ENCODE measurements at places on chromosomes 11 and 22.

DNA sequence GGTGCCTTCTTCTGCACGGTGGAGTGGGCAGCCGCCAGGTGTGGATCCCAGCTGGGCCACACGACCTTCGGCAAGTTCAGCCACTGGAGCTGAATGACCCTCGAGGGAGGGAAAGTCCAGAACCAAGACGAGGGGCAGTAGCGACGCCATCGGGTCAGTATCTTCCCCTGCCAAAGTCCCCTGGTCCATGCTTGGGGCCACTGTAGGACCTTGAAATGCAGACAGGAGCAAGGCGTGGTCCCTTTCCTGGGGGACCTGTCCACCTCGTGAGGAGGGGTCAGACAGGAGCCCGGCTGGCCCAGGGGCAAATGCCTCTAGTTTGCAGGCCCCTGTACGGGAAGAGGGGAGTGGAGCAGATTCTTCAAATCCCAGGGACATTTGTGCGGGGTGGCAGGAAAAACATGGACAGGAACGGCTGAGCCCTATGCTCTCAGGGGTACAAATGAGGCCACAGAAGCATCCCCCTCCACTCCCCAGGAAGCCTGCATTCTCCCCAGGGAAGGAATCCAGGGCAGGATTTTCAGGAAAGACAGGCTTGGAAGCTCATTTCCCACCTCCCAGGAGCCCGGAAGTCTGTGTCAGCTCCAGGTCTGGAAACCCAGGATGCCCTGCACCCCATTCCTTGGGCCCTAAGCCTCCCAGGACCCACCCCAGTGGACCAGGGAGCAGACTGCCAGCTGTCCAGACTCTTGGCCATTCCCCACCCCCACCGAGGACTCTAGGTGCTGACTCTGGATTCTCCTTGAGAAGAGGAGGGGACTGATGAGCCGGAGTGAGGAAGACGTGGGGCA lies 6.6 kb downstream of the SHANK2 start:
- DNase-seq = no peak

DNA sequence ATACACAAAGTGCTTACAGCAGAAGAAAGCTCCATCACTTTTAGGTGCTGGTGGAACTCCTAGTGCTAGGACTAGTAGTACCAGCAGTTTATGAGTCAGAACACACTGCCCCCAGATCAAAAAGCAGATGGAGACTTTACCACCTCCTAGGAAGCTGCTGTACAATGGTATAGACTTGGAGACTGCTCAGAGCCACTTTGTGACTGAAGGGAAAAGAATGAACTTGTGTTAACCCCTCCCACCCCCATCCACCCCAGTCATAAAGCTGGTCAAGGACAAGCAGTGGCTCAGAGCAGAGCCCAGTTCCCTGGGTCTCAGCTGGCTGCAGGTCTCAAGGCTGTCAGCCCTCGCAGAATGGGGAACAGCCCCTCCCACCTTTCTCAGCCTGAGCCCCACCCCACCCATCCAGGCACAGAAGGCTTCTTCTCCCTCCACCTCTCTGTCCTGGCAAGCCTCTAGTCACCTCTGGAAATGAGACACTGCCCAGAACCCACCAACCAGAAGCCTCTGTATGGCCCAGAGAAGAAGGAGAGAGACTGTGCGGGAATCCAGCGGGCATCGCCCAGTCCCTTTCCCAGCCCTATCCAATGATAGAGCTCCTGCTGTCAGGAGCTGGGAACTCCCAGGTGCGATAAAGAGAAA lies 23.8 kb downstream of the PACSIN2 start:
- no peak for DNase-seq

GRCh38 chr11:6411594-6412031 lies 7.3 kb downstream of the APBB1 start:
- DNase-seq = no peak

DNA sequence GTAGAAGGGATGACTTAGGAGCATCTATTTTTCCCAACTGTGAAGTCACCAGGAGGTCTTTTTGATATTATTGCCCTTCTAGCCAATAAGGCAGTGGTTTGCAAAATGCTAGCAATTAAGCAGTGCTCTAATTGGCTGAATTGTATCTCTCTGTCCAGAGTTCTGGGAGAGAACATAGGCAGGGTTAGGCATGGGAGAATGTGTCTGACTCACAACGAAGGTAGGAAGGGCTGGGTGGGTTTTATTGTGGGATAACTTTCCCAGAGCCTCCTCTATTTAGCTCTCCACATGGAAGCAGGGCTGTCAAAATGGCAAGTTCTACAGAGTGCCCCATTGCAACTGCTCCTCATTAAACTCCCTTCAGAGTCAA lies 415.9 kb upstream of the CADM1 start:
- no peak for DNase-seq

DNA sequence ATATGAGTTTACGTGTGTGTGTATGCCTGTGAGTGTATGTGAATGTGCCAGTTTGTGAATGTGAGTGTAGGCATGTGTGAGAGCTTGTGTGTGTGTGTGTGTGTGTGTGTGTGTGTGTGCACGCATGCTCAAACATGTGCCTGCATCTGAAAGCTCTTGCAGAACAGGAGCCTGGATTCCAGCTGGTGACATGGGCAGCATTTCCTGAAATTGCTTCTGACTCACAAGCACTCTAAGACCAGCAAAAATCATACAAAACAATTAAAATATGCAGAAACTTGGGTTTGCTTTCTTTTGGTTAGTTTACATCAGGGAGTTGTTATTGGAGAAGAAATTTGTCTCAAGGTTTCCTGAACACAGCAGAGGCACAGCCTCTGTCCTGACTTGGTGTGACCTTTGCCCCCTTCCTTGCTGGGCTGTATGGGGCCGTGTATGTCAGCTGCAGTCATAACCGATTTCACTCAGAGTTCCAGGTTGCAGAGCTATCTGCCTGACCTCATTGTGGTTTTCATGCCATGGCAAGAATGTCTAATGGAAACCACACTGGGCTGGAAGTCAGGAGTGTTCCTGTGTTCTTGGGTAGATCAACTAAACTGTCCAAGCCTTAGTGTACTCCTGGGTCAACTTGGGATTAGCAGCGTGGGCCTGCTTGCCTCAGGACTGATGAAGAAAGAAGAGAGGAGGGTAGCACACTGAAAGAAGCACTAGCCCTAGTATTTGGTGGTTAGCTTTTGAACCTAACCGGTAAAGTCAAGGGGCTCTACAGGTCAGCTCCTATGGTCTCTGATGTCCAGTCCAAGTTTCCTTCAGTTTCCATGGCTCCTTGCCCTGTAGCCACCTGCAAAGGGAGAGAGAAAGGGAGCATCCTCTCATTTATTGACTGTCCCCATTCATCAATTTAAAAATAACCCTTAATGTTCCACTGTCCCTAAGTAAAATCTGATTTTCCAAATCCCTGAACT lies 143.7 kb downstream of the SNX19 start:
- DNase-seq = no peak

GRCh38 chr11:114496915-114497314 lies 57.6 kb downstream of the REXO2 start:
- DNase-seq = no peak

GRCh38 chr11:113701491-113701890 lies 4.6 kb downstream of the TMPRSS5 start:
- DNase-seq = no peak

DNA sequence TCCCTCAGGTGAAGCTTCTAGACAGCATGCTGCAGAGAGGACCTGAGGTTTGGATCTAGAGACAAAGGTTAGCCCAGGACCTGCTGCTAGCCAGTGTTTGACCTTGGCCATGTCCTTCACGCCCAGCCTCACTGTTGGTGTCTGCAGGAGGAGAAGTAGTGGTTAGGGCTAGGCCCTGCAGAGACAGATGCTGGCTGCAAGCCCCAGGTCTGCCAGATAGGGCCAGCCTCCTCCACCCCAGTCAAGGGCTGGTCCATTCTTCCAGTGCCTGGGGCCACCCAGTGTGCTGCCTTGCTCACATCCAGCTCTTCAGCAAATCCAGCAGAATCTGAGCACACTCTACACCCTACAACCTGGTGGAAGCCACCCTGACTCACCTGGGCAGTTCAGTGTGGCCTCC lies 21.5 kb upstream of the MIEF1 start:
- no peak for DNase-seq

GRCh38 chr22:35329114-35329847 lies 29.6 kb downstream of the TOM1 start:
- no peak for DNase-seq

DNA sequence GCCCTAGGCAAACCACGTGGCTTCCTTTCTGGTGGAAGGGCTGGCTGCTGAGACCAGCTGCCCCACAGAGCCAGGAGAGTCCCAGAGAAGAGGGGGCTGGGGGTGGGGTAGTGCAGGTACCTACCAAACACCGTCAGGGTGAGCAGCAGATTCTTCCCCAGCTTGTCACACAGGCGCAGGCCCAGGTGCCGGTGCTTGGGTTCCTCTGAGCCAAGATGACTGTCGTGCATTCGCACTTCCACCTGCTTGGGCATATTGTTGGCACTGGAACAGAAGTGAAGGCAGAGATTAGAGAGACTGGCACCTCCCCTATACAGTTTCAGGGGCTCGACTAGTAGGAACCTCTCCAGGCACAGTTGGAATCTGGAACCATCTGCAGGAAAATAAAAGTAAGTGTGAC lies 102.1 kb downstream of the SLC1A2 start:
- no peak for DNase-seq

Data from CD4-positive, alpha-beta T cell treated with Interleukin-6 at 100 ng/mL for 8 hours (primary cell).